ENCODE measurements at places on chromosomes 11 and 22.

- DNase-seq: no peak
These were observed 48.1 kb downstream of the EP300 start for GRCh38 chr22:41140365-41140957.

DNA sequence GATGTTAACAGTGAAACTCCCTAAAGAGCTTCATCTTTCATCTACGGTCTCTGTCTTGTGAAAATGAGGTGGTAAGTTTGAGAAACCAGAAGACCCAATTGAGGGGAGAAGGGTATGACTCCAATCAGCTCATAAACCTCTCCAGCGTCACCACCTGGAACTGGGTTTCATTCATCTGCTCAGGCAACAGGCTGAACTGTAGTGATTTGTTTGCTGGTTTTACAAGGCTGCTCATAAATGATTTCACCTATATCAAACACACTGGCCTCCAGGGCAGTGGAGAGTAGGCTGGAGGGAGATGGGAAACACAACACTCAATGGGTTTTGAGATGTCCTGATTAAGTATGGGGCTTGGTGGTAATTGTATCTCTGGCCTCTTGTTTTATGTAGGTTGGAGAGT lies 79.0 kb downstream of the EFCAB6 start:
- no peak for DNase-seq

DNA sequence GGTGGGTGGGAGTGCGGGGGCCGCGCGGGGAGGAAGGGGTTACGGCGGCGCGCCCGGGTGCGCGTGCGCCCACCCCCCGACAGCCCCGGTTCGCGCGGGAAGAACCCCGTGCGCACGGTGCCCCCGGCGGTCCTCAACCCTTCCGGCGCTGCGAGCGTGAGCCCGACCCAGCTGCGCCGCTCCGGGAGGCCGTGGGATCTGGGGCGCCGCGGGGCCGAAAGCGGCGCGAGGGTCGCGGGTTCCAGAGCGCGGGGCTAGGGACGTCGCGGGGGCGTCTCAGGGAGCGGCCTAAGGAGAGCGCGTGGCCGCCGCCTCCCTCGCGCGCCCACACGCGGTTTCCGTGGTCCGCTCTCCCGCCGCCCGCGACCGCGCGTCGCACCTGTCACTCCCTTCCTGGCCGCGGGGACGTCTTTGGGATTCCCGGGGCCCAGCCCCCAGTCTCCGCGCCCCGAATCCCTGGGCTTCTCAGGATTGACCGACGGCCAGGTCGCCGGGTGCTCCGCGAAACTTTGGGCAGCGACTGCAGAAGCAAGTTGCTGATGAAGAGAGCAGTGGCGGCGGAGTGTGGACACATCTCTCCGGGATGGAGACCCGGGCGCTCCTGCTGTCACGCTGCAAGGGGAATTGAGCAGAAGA lies 582 bp downstream of the SREBF2 start:
- peak; percentile 61 for DNase-seq

DNA sequence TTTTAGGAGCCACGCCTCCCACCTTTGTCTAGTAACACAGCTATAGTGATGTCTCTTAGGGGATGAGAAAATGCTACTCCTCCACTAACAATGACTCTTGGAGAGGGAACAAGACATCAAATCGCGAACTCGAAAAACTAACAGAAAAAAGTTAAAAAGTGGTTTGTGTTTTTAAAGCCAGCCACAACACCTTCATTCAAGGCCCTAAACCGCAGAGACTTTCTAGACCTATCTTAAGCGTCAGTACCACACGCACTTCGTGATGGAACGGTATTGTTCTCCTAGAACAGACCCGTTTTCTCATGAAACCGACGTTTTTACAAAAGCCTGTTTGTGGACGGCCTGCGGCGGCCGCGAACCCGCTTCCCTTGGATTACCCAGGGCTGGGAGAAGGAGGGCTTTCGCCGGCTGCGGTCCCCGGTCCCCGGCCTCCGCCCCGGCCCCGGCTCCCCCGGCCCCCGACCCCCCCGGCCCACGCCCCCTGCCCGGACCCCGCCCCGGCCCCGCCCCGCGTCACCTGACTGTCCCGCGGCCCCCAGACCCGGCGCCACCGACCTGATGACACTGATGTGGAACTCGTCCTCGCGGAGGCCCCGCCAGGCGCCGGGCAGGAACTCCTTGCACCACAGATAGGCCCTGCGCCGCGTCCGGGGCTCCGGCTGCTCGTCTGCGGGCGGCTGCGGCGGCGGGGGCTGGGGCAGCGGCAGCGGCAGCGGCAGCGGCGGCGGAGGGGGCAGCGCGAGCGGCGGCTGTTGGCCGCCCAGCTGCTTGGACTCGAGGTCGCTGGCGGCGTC lies 718 bp downstream of the CHKA start:
- DNase-seq: no peak

GRCh38 chr11:44623341-44623730 lies 57.9 kb downstream of the CD82 start:
- DNase-seq: no peak

DNA sequence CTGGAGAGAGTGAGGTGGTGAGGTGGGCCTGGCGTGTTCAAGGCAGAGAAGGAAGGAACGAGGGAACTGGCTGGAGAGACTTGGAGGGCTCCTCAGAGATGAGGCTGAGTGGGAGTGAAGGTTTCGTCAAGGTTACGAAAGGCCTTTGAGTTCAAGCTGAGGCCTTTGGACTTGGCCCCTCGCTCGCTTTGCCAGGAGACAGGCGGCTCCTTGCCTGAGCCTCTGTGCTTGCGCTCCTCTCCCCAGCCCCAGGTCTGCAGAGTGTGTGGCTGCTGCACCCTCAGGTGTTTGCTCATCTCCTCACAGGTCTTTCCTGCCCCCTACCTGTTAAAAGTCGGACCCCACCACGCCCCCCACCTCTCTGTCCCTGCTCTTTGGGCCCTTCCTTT lies 91.6 kb downstream of the ATXN10 start:
- DNase-seq: no peak

- no peak for DNase-seq
These were observed 109.3 kb downstream of the NECTIN1 start for GRCh38 chr11:119619665-119620064.

- peak; percentile 79 for DNase-seq
These were observed 35.0 kb upstream of the MOB2 start for GRCh38 chr11:1521382-1522080.

DNA sequence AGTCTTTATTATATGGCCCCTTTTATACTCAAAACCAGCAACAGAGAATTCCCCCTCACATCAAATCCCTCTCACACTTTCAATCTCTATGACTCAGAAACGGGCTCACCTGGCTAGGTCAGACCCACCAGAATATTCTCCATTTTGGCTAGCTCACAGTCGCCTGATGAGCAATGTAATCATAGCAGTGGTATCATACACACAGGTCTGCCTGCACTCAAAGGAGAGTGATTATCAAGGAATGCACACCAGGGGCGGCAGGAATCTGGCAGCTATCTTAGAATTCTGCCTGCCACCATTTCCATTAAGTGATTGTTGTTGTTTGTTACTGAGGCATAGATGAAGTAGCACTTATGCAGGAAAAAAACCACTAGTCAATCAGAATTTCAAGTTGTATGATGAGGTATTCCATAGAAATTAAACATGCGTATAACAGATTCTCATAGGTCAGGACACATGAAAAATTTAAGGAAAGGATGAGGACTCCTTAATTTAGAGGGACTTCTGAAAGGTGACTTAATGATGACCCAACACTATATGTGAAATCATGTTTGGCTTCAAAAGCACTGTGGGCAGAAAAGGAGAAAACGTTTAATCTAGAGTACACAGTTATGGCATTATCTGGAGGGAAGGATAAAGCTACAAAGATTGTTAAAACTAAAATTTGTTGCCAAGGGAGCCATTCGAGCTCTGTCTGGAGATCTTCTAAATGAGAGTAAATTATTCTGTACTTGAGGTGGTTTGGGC lies 185.8 kb upstream of the DDI1 start:
- no peak for DNase-seq

DNA sequence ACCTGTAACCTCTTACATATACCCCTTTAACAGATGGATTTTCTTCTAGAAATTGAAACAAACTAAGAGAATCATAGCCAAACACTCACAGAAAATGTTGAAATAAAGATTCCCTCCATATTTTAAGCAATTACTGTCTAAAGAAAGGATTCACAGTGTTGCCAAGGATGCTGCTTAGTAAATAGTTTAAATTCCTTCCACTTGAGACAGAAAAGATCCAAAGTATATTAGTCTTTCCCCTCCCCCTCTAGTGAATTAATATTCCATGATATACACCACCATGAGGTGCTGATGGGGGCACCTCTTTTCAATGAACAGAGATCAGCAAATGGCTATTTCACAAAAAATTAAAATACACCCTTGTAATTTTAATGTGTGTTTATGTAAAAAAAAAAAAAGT lies 186.8 kb downstream of the SOX6 start:
- DNase-seq: no peak

GRCh38 chr11:65981101-65981740 lies 19.7 kb downstream of the SART1 start:
- no peak for DNase-seq

GRCh38 chr22:30969532-30970355 lies 679 bp downstream of the TUG1 start:
- DNase-seq: no peak

- no peak for DNase-seq
These were observed 62.2 kb downstream of the ARFGAP3 start for GRCh38 chr22:42794551-42795510.

DNA sequence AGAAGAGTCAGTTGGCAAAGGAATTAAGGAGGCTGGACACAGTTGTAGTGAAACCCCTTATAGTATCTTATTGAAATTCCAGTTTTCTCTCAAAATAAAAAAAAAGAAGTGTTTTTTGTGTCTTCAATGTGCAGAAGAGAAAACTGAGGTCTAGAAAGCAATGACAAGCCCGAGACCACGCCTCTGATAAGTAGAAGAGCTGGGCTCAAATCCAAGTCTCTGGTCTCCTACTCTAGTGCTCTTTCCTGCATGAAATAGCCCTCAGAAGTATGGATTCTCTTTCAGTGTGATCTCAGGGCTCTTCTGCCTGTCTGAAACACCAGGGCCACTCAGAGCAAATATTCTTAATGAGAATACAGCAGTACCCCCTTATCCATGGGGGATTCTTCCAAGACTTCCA lies 200.9 kb downstream of the KIF18A start:
- DNase-seq: no peak

DNA sequence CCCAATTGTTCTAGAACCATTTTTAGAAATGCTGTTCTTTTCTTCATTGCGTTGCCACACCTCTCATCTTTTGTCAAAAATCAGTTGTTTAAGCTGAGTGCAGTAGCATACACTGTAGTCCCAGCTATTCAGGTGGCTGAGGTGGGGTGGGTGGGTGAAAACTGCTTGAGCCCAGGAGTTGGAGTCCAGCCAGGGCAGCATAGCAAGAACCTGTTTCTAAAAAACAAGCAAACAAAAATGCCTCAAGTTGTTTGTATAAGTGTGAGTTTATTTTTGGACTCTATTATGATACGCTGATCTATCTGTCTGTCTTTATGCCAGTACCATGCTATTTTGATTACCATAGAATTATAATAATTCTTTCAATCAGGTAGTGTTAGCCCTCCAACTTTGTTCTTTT lies 62.5 kb upstream of the RRM1 start:
- DNase-seq: no peak

DNA sequence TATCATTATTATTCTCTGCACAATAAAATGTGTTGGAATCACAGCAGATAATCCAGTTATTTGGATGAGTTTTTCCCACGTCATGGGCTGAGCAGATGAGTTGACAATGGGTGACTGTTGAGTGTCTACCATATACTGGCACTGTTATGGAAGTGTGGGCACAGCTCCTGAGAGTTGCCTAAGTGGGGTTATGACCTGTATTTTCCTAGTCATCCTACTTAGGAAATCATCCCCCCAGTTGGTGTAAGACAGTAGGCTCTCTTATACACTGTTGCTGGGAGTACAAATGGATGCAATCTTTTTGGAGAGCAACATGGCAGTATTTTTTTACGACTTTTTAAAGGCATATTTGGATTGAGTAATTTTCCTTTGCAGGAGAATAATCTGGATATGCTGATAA lies 66.4 kb downstream of the TRAF6 start:
- DNase-seq: no peak

- no peak for DNase-seq
These were observed 1228.6 kb downstream of the LRRC4C start for GRCh38 chr11:40230821-40231220.

DNA sequence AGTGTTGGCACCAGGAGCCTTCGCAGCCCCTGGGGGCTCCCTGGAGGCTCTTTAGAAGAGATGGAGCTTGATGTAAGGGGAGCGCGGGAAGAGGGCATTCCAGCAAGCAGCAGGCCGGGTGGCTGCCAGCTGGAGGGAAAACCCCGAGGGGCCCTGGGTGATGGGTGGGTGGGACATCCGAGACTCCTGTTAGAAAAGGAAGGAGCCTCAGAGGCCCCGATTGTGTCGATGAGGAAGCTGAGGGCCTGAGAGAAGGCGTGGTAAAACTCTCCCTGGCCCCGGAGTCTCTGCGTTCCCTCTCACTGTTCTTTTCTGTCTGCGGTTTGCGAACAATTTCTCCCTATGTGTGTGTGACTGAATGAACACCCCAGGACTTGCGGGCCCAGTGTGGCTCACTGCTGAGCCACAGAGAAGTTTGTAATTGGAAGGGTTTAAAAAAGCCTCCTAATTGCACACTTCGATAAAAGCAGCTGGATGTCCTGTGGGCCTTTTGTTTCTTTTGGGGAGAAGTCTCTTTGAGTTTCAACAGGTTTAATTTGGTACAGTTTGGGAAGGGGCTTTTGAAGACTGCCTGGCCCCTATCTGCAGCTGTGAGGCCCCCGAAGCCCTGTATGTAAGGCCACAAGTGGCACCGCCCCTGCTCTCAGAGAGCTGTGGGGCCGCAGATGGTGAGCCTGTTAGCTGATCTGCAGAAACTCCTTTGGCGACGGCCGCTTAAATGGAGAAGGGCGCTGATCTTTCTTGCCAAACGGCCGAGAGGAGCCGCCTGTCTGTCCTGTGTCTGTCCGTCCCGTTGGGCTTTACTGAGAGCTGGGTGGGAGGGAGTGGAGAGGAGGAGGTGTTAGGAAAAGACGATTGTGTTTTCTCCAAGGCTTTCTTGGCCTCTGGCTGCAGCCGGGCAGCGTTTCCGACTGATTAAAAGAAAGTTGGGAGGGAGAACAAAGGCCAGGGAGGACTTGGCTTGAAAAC lies 2.0 kb downstream of the FBLN1 start:
- no peak for DNase-seq

DNA sequence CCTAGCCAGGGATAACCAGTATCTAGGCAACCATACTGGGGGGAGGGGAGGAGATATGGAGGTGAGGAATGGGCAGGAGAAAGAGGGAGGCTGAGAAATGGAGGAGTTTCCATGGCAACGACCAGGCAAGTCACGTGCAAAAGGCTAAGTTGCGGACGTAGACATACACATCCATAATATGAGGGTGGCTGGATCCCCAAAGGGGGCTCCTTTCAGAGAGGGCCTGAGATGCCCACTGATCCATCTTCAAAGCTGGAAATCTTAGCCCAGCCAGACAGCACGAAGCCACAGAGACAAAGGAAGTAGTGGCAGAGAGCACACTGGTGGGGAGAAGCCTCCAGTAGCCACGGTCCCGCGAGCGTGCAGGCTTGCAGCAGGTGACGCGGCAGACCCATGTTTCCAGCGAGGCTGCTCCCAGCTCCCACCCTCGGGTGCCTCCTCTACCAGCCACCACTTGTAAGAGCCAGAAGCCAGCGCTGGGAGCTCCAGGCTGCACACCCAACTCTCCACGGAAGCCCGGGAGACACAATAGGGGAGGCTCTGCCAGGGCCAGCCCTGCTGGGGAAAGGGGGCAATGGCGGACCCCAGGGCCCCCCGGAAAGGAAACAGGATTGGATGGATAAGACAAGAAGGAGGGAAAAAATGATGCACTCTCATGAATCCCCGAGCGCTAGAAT lies 938 bp downstream of the FXYD6 start:
- no peak for DNase-seq
